Type B pancreatic cell (in vitro differentiated cells): ENCODE measurements at places on chromosomes 2 and 18. TPM values are rescaled to one million over a fixed set of nuclear protein-coding genes. Genes with fewer than 3 reads are reported as not detected.

- H3K36me3 ChIP-seq = no peaks in the 10 kb centered on the region
- H3K4me3 ChIP-seq = no peak overlapping the region
- DNase-seq = no peak
- peaks cover 23% of the 10 kb centered on the region for H3K4me1 ChIP-seq
Observed at GRCh38 chr18:55908901-55909366, 320.9 kb upstream of the TCF4 start.

GRCh38 chr2:9207641-9208311, 1.2 kb downstream of the ASAP2 start:
- peak; percentile 70 for DNase-seq
- peak overlapping the region; percentile 82 for H3K27ac ChIP-seq
- peak overlapping the region; percentile 96 for H3K4me3 ChIP-seq
- peaks cover 5% of the 10 kb centered on the region for H3K36me3 ChIP-seq

- no peaks in the 10 kb centered on the region for H3K4me1 ChIP-seq
- no peak overlapping the region for H3K4me3 ChIP-seq
- no peak for DNase-seq
- H3K36me3 ChIP-seq = no peaks in the 10 kb centered on the region
Observed at GRCh38 chr2:3692375-3692774, 11.0 kb upstream of the DCDC2C start.

The HJURP gene
- total RNA-seq = 16.7 and 42.1 TPM in 2 replicates

DNA sequence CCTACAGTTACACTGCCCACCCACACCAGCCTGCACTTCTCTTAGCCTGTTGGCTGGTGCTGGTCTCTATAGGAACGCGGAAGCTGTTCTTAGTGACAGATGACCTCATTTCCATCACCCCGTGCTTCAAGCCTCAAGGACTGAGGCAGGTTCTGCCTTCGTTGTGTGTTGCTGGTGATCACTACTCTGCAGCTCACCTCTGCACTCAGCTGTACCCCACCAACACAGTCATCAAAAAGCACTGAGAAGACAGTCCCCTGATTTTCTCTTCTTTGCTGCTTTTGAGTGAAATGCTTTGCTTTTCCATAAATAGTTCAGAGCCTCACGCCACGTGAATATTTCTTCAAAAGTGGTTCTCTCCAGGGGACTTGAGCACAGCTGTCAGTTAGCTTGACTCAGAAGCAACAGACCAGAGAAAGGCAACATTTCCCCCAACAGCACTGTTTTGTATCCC, 225.7 kb upstream of the CCDC150 start:
- H3K4me1 ChIP-seq = peaks cover 10% of the 10 kb centered on the region
- H3K36me3 ChIP-seq = peaks cover 4% of the 10 kb centered on the region
- no peaks in the 10 kb centered on the region for H3K27me3 ChIP-seq
- H3K27ac ChIP-seq = peak overlapping the region; percentile 15
- no peak for DNase-seq

The AMMECR1L gene
- 20.1 and 21.9 TPM in 2 replicates for total RNA-seq

GRCh38 chr2:226910384-226910783, 74.5 kb downstream of the RHBDD1 start:
- DNase-seq = no peak
- peaks cover 17% of the 10 kb centered on the region for H3K36me3 ChIP-seq
- H3K4me3 ChIP-seq = no peak overlapping the region
- no peaks in the 10 kb centered on the region for H3K4me1 ChIP-seq

GRCh38 chr18:13120983-13121441, 97.5 kb upstream of the LDLRAD4 start:
- H3K4me3 ChIP-seq = no peak overlapping the region
- H3K27me3 ChIP-seq = no peaks in the 10 kb centered on the region
- DNase-seq = no peak
- peaks cover 14% of the 10 kb centered on the region for H3K36me3 ChIP-seq
- no peak overlapping the region for H3K27ac ChIP-seq

DNA sequence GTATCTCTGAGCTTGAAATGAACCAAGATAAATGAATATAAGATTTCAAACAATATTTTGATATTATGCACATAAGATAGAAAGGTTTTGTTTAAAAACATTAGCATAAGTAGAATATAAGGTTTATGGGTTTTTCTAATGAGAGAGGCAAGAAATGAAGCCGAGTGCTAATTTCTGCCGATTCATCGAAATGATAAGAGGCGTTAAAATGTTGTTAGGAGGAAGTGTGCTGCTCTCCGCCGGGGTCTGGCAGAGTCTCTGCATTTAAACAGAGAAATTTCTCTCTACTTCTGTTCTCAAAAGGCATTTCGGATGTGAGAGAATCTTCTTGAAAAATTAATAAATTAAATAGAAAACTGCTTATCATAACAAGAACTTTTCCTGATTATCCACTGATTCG, 83.6 kb downstream of the MRPS9 start:
- H3K36me3 ChIP-seq = no peaks in the 10 kb centered on the region
- no peak overlapping the region for H3K27ac ChIP-seq
- H3K27me3 ChIP-seq = peaks cover 21% of the 10 kb centered on the region
- H3K4me1 ChIP-seq = no peaks in the 10 kb centered on the region

DNA sequence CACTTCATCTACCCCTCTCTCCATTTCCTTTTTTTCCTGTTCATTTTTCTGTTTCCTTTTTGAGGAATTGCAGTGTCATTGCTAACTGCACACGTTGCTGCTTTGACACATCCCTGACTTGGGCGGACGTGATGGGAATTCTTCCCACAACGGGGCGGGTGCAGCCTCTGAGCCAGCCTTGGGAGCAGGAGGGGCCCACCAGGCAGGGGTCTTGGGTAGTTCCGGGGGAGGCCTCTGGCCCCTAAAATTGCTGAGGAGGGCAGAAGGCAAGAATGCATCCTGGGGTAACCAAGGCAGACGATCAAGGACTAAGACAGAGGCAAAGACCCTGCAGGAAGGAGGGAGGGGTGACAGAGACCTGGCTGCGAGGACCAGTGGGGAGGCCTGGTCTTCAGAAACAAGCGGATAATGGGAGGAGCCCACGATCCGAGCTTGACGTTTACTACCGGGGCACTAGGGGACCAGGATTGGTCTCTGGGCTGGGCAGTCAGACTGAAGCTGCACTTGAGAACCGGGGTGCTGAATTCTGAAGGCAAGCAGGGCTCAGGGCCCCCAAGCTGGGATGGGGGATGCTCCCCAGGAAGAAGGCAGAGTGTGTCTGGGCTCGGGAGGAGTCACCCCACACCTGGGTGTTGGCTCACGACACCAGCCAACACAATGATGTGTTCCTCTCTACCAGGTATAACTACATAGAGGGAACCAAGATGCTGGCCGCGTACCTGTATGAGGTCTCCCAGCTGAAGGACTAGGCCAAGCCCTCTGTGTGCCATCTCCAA, 14.8 kb upstream of the CNDP1 start:
- no peak overlapping the region for H3K4me3 ChIP-seq
- peaks cover 15% of the 10 kb centered on the region for H3K4me1 ChIP-seq
- peaks cover 63% of the 10 kb centered on the region for H3K36me3 ChIP-seq
- no peaks in the 10 kb centered on the region for H3K27me3 ChIP-seq
- no peak overlapping the region for H3K27ac ChIP-seq

- H3K4me3 ChIP-seq = no peak overlapping the region
- no peak for DNase-seq
- peaks cover 24% of the 10 kb centered on the region for H3K4me1 ChIP-seq
- peaks cover 9% of the 10 kb centered on the region for H3K27me3 ChIP-seq
Observed at GRCh38 chr2:120609826-120610395, 125.8 kb upstream of the GLI2 start.

- H3K36me3 ChIP-seq = peaks cover 45% of the 10 kb centered on the region
- no peaks in the 10 kb centered on the region for H3K4me1 ChIP-seq
- no peak overlapping the region for H3K4me3 ChIP-seq
- DNase-seq = no peak
- no peaks in the 10 kb centered on the region for H3K27me3 ChIP-seq
Observed at GRCh38 chr2:69099541-69099940, 86.6 kb downstream of the ANTXR1 start.

The REG1B gene
- not detected in 2 replicates for total RNA-seq

DNA sequence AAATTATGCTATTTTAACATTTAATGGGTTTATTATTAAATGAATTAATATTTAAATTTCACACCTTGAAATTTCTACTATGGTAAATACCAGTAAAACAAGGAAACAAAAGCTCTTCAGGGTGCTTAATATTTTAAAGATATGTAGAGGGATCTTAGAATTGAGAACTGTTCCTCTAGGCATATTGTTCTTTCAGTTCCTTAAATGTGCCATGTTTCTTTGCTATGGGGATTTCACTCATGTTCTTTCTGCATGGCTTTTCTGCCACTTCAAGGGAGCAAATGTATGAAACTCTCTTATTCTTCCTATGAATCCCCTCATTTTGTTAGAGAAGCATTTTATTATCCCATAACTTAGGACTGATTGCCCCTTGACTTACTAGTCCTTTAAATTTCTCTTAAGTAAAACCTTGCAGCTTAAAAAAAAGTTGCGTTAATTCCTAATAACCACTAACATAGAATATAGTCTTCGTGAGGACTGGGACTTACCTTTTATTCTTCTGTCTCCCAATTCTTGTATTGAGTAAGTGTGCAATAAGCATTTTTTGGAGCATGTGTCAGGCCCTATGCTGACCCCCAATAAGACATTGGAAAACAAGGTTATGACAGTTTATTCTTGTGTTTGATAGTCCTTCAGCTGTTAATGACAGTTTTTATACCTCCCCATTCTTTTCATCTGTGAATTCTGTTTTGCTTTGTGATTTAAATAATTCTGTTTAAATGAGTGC, 95.7 kb downstream of the BIRC6 start:
- no peak overlapping the region for H3K27ac ChIP-seq
- no peak for DNase-seq
- no peaks in the 10 kb centered on the region for H3K4me1 ChIP-seq
- peaks cover 31% of the 10 kb centered on the region for H3K36me3 ChIP-seq
- no peak overlapping the region for H3K4me3 ChIP-seq
- H3K27me3 ChIP-seq = no peaks in the 10 kb centered on the region

DNA sequence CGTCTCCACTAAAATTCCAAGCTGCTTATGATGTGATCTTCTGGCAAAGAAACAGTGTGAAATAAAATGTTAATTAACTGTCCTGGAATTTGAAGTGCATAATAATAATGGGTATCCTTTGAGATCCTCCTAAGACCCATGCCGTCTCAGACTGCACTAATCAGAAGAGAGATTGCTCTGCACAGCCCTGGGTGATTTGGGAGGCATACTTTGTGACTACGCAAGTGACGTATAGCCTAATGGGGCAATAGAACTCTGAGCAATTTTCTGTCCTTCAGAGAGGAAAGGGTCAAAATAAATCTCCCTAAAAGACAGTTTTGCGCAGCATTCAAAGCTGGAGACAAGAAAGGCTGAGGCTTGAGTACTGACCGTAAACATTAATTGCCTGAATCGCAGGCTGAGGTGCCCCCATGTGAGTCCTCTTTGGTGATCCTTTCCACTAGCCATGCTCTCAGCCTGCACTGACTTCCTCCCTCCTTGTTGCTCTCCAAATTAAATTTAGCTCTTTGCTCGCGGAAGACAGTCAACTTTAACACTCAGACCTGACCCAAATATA, 76.0 kb downstream of the DPP4 start:
- no peaks in the 10 kb centered on the region for H3K27me3 ChIP-seq
- H3K4me3 ChIP-seq = no peak overlapping the region
- no peak overlapping the region for H3K27ac ChIP-seq
- no peaks in the 10 kb centered on the region for H3K36me3 ChIP-seq

The GAL3ST2 gene
- total RNA-seq = 0.19 and 0.29 TPM in 2 replicates

The TLX2 gene
- total RNA-seq = 0.67 and 2.9 TPM in 2 replicates

The CFC1 gene
- total RNA-seq = 25.5 and 27.1 TPM in 2 replicates

- no peaks in the 10 kb centered on the region for H3K27me3 ChIP-seq
- peaks cover 5% of the 10 kb centered on the region for H3K36me3 ChIP-seq
- H3K4me3 ChIP-seq = no peak overlapping the region
- DNase-seq = no peak
Observed at GRCh38 chr18:32042337-32042736, 23.7 kb downstream of the RNF125 start.

The TBR1 gene
- total RNA-seq = 1.1 TPM in 1 of 2 replicates, not detected in the other

The C2orf80 gene
- not detected in 2 replicates for total RNA-seq

The MC5R gene
- not detected in 2 replicates for total RNA-seq

DNA sequence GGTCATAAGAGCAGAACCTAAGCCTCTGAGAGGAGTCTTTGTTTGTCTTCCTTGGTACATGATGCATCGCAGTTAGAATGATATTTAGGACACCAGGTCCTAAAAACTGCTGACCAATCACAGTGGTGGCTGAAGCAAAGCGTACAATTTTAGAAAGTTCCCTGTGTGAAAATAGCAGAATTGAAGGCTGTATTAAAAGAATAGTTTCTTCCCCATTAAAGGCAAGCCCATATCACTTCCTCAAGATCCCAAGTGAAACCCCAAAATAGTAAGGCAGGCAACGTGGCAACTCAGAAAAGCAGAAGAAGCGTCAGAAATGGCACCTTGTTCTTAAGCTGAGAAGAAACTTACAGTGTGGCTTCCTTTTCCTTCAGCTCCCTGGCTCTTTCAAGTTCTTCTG, 154.8 kb upstream of the PGAP1 start:
- H3K27me3 ChIP-seq = no peaks in the 10 kb centered on the region
- no peak overlapping the region for H3K27ac ChIP-seq
- H3K4me1 ChIP-seq = peaks cover 8% of the 10 kb centered on the region
- no peak overlapping the region for H3K4me3 ChIP-seq
- H3K36me3 ChIP-seq = no peaks in the 10 kb centered on the region

GRCh38 chr2:168169097-168169745, 78.2 kb downstream of the STK39 start:
- no peak overlapping the region for H3K27ac ChIP-seq
- no peak for DNase-seq
- no peak overlapping the region for H3K4me3 ChIP-seq
- H3K36me3 ChIP-seq = peaks cover 16% of the 10 kb centered on the region
- peaks cover 15% of the 10 kb centered on the region for H3K4me1 ChIP-seq
- H3K27me3 ChIP-seq = no peaks in the 10 kb centered on the region
